ENCODE measurements at places on chromosomes 4 and X.

GRCh38 chr4:74674750-74675149, 119.6 kb downstream of the BTC start:
- no peak overlapping the region for H3K27ac ChIP-seq
- no peak for DNase-seq
- H3K36me3 ChIP-seq: no peaks in the 10 kb centered on the region
- H3K4me1 ChIP-seq: no peaks in the 10 kb centered on the region
- H3K4me3 ChIP-seq: no peak overlapping the region
- peaks cover 7% of the 10 kb centered on the region for H3K27me3 ChIP-seq

GRCh38 chr4:54588404-54588803, 69.4 kb upstream of the KIT start:
- H3K27ac ChIP-seq: no peak overlapping the region
- H3K36me3 ChIP-seq: no peaks in the 10 kb centered on the region
- H3K4me3 ChIP-seq: no peak overlapping the region
- H3K27me3 ChIP-seq: no peaks in the 10 kb centered on the region

DNA sequence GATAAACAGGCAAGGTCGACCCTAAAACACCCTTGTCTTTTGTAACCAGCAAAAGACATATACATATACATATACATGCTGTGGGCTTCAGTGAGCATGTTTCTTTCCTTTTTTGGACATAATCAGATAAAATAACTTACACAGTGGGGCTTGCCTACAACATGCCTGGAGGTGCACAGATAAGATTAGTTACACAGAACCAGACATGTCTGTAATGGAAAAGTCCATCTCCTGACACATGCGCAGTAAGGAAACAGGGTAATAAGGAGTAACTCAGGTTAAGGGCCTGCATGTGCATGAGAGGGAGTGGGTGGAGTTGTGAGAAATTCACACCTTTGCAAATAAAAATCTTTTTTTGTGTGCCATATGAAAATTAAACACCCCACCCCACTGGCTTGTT, 3.4 kb downstream of the UGT2A1 start:
- H3K36me3 ChIP-seq: no peaks in the 10 kb centered on the region
- H3K27me3 ChIP-seq: no peaks in the 10 kb centered on the region
- H3K27ac ChIP-seq: no peak overlapping the region
- DNase-seq: no peak
- H3K4me3 ChIP-seq: no peak overlapping the region
- no peaks in the 10 kb centered on the region for H3K4me1 ChIP-seq

DNA sequence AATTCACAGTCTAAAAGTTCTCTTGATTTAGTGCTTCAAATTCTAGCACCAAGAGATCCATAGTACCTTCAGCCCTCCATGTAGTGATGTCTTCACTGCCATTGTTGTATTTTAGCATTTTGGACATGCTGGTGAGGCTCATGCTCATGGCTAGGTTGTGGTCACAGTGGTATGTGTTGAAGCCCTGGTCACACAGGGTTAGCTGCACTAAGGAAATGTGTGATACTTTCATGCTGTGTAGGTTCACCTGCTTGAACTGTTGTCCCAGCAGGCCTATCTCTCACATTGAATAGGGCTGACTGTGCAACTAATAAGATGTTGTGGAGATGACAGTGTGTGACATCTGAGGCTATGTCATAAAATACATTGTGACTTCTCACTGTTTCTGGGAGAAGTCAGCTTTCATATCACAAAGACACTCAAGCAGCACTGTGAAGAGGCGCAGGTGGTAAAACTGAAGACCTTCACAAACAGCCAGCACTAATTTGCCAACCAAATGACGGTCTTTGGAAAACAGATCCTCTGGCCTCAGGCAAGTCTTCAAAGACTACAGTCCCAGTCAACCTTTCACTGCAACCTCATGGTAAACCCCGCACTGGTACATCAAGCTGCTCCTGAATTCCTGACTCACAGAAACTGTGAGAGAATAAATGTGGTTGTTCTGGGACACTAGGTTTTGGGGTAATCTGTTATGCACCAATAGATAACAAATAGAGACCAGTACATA, 17.4 kb upstream of the ADH4 start:
- no peaks in the 10 kb centered on the region for H3K4me1 ChIP-seq
- no peak overlapping the region for H3K4me3 ChIP-seq
- H3K27me3 ChIP-seq: no peaks in the 10 kb centered on the region
- no peak for DNase-seq
- H3K36me3 ChIP-seq: no peaks in the 10 kb centered on the region
- H3K27ac ChIP-seq: no peak overlapping the region

DNA sequence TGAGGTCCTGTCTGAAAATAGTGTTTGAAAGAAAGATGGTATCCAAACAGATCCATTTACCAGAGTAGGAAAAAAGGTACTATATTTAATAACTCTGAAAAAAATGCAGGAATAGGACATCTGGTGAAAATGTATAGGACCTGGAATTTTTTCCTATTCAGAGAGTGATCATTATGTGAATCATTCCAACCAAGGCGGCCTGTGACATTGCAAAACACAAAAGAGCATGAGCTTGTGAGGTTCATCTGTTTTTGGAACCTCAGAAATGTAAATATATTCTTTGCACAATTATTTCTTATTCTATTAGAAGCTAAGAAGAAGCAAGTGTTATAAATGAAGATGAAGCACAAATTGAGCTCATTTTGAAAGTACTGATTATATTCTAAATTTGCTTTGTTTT, 2.0 kb downstream of the C4orf51 start:
- DNase-seq: no peak
- no peak overlapping the region for H3K27ac ChIP-seq
- H3K27me3 ChIP-seq: no peaks in the 10 kb centered on the region
- no peaks in the 10 kb centered on the region for H3K36me3 ChIP-seq

- H3K36me3 ChIP-seq: no peaks in the 10 kb centered on the region
- H3K27ac ChIP-seq: no peak overlapping the region
- no peak for DNase-seq
- no peak overlapping the region for H3K4me3 ChIP-seq
- no peaks in the 10 kb centered on the region for H3K4me1 ChIP-seq
Measured at GRCh38 chr4:623914-624566, 1.3 kb upstream of the PDE6B start.

- H3K4me3 ChIP-seq: no peak overlapping the region
- no peaks in the 10 kb centered on the region for H3K36me3 ChIP-seq
- no peak overlapping the region for H3K27ac ChIP-seq
- no peaks in the 10 kb centered on the region for H3K4me1 ChIP-seq
Measured at GRCh38 chr4:185597532-185598188, 62.4 kb upstream of the PDLIM3 start.

DNA sequence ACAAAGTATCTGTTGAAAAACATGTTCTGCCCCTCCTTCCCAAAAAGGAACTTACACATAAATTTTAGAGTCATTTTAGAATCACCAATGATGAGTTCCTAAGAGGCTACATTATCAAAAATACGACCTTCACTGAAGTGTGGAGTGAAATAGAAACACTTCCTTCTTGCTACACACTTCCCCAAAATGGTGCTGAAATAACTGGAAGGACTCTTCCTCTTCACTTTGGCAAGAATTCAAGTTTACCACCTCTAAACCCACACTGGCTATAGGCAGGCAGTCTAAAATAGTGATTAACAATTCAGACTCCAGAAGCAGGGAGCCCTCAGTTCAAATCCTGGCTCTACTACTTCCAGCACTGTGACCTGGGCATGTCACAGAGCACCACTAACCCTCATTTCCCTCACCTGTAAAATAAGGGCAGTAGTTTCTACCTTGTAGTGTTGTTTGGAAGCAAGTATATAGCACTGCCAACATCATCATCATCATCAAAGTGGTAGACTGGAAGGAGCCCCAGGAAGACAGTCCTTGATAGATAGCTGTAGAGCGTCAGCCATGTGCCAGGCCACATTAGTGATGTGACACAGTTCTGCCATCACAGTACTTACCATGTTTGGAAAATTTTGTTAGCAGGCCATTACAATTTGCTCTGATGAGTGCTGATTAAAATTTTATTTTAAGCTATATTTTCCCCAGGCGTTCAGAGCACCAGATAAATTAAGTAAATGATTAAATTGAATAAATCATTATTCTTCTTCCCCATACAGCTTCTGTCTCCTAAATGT, 103.3 kb downstream of the PARM1 start:
- no peak overlapping the region for H3K27ac ChIP-seq
- no peaks in the 10 kb centered on the region for H3K27me3 ChIP-seq
- H3K4me3 ChIP-seq: no peak overlapping the region
- DNase-seq: no peak
- no peaks in the 10 kb centered on the region for H3K4me1 ChIP-seq

DNA sequence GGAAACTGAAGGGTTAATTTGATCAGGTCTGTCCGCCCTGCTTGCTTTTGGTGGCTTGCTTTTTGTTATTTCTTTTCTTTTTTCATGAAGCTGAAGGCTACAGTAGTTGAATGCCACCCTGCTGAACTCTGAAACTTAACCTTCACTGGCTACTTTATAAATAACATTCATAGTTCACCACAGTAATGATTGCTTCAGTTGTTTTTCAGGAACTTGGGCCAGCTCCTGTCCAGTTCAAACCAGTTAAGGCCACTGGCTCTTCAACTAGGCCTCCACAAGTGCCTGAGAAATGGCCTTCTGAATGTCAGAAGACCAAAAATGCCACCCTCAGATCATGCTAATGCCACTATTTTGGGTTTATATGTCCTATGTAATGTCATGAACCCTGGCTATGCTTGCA, 7.7 kb upstream of the ASB9 start:
- H3K4me3 ChIP-seq: no peak overlapping the region
- H3K36me3 ChIP-seq: no peaks in the 10 kb centered on the region
- H3K27me3 ChIP-seq: no peaks in the 10 kb centered on the region

- no peaks in the 10 kb centered on the region for H3K4me1 ChIP-seq
- H3K36me3 ChIP-seq: no peaks in the 10 kb centered on the region
- H3K27ac ChIP-seq: no peak overlapping the region
- no peak overlapping the region for H3K4me3 ChIP-seq
- H3K27me3 ChIP-seq: no peaks in the 10 kb centered on the region
- DNase-seq: no peak
Measured at GRCh38 chrX:42725196-42725595, 52.8 kb downstream of the PPP1R2C start.

DNA sequence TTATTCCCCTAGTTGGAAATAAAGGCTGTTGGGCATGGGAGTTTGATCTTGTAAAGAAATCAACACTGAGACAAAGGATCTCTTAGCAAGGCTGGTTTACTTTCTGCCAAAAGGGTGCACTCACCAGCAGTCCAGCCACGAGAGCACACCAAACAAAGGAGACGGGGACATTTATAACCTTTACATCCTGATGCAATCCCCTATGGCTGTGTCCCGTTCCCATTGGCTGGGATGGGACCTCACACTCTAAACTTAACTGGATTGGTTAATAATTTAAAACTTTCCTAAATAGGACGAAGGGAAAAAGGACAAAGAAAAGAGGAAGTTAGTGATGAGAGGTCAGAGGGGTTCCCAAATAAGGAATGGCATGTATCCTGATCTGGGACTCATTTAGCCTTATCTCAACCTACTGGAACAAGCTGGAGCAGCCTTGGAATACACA, 17.9 kb downstream of the METAP1 start:
- no peaks in the 10 kb centered on the region for H3K27me3 ChIP-seq
- DNase-seq: peak; percentile 46
- no peak overlapping the region for H3K27ac ChIP-seq

DNA sequence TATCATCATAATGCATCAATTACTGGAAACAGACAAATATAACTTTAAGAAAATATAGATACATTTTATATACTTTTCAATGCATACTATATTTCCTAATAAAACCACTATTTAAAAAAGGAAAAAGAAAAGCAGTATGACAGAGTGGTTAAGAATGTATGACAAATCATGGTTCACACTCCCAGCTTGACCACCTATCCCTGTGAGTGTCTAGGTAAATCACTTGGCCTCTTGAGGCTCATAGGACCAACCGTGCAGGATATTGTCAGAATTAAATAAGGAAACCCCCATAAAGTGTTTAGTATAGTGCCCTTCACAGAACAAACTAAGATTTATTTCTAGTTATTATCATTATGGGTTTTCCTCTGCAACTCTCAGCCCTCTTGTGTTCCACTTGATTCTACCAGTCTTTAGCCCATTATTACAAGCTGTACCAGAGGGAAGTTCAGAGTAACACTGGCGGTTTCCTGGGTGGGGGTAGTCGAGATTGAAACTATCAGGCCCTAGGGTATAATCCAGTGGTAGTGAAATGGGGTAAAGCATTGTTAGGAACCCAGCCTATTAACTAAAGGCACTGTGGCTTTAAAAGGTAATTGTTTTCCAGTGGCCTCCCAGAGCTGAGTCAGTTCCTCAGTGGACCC, 55.5 kb upstream of the PAK3 start:
- H3K27ac ChIP-seq: peak overlapping the region; percentile 97
- H3K27me3 ChIP-seq: no peaks in the 10 kb centered on the region
- DNase-seq: peak; percentile 75
- peaks cover 20% of the 10 kb centered on the region for H3K4me1 ChIP-seq

DNA sequence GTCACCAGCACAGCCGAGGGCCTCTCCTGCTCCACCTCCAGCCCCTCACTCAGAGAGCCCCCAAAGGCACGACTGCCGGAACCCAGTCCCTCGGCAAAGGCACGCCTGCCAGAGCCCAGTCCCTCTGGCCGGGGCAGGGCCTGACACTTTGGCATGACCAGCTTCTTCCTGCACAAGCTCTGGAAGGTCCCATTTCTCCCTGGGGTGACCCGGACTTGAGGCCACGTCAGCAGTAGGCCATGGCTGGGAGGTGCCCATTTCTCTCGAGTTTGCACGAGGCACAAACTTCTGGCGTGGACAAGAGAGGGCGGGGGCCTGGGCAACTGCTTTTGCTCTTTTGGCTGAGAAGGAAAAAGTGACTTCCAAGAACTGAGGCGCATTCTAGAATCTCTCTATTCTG, 62.2 kb upstream of the GPR78 start:
- H3K4me3 ChIP-seq: no peak overlapping the region
- H3K36me3 ChIP-seq: no peaks in the 10 kb centered on the region
- no peak overlapping the region for H3K27ac ChIP-seq

- H3K4me1 ChIP-seq: no peaks in the 10 kb centered on the region
- no peaks in the 10 kb centered on the region for H3K27me3 ChIP-seq
- no peaks in the 10 kb centered on the region for H3K36me3 ChIP-seq
- no peak for DNase-seq
- H3K27ac ChIP-seq: no peak overlapping the region
- H3K4me3 ChIP-seq: no peak overlapping the region
Measured at GRCh38 chr4:148847544-148848255, 405.5 kb upstream of the NR3C2 start.

GRCh38 chr4:164011791-164012190, 517.3 kb downstream of the TMA16 start:
- no peaks in the 10 kb centered on the region for H3K27me3 ChIP-seq
- no peaks in the 10 kb centered on the region for H3K4me1 ChIP-seq
- H3K36me3 ChIP-seq: no peaks in the 10 kb centered on the region

DNA sequence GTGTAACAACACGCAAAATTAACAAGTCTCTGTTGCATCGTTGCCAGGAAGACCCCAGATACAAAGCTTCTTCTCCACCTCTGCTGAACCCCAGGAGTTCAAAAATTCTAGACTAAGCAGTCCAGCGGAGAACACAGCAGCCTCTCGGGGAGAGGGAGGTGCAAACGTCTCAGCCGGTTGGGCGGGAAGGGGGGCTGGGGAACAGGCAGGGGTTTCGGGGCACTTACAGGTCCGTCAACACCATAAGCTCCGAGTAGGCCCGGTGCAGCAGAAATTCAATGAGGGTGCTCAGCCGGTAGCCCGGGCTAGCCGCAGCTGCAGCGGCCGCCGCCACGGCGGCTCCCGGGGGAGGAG, 394 bp downstream of the MED14 start:
- no peaks in the 10 kb centered on the region for H3K27me3 ChIP-seq
- peak overlapping the region; percentile 74 for H3K4me3 ChIP-seq
- no peaks in the 10 kb centered on the region for H3K36me3 ChIP-seq
